ENCODE measurements at places on chromosomes 2 and 18. TPM values are rescaled to one million over a fixed set of nuclear protein-coding genes. Genes with fewer than 3 reads are reported as not detected.

DNA sequence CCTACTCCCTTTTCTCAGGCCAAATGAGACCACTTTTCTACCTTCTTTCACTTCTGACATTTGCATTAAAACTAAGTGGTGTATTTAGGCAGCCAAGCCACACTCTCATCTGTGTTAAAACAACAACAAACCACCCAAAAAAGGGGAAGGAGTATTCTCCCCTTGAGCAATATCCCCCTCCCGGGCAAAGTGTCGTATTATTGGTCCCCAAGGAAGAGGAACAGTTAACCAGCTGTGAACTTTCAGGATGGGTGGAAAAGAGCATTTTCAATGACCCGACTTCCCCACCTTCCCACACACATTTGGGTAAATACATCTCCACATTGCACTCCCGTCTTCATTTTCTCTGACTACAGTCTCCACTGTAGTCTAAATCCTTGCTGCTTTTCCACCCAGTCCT, 44.3 kb downstream of the FEZ2 start:
- DNase-seq: no peak

GRCh38 chr2:45816272-45816671, 164.8 kb downstream of the PRKCE start:
- DNase-seq: no peak

GRCh38 chr2:115684345-115684744, 1241.9 kb downstream of the DPP10 start:
- no peak for DNase-seq

DNA sequence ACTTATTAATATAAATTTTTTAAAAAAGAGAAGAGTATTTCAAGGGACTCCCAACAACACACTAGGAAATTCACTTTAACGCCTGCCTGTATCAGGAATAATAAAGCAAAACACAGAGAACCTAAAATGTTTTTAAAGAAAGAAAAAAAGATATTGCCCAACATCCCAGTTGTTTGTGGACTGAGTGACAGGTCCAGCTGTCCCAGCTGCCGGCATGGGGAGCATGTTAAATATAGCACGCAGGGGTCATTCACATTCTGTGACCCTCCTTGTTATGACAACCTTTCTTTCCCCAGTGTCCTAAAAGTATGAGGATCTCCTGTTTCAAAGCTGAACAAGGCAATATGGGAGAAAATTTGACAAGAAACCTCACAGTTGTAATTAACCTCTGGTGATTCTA, 4.4 kb downstream of the KLHL41 start:
- no peak for DNase-seq

DNA sequence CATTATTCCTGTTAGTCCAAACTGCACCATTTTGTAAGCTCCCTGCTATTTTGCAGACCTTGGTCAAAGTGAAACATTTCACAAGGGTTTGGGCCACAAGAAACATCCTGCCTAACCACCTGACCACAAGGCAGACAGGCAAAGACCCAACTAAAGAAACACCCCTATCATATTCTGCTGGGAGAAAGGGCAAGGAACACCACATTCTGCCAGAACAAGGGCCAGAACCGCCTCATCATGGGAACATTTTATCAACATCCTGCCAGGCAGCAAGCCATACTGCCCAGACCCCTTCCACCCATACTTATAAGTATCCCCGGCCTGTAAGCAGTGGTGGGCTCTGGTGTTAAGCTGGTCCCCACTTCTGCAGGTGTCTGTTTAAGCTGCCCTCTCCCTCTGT, 12.0 kb upstream of the RAB31 start:
- no peak for DNase-seq

GRCh38 chr18:55783921-55784320, 195.9 kb upstream of the TCF4 start:
- no peak for DNase-seq

GRCh38 chr2:126449677-126450076, 206.3 kb upstream of the GYPC start:
- DNase-seq: no peak

DNA sequence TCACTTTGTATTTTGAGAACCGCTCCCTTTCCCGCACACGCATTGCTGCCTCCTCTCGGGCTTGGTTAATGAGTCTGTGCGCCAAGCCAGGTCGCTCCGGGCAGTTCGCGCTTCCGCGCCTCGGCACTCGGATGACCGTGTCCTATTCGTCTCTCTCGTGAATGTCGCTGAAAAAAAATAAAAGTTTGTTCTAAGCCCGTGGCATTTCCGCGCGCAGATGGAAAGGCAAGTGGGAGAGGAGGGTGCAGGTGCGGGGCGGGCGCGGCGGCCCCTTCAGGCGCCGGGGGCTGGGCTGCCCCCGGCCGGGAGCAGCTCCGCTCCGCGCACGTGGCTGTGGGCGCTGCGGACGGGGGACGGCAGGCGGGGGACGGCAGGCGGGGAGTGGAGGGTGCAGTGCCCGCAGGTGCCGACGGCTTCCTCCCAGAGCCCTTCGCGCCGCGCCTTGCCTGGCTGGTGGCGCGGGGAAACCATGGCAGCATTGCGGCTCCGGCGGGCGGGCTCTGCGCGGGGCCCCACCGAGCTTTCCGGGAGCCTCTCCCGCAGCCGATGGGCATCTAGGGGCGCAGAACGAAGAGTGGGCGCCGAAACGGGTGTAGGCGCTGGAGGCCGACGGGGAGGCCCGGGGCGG, 159.6 kb upstream of the SIX2 start:
- DNase-seq: no peak

DNA sequence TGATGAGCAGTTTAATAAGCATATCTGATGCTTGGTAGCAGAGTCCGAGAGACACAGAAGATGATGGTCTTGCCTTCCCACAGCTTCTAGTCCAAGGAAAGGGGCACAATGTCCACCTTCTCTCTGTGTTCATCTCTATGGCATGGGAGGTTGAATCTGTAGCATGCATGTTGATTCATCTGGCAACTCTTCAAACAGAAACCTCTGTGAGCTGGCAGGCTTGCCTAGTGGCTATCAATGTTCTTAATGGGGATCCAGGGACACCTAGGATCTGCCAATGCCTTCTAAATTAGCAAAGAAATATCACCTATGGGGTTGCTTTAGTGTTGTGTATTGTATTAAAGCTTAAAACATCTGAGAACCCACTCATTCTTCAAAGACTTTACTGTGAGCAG, 170.8 kb downstream of the INO80D start:
- no peak for DNase-seq

DNA sequence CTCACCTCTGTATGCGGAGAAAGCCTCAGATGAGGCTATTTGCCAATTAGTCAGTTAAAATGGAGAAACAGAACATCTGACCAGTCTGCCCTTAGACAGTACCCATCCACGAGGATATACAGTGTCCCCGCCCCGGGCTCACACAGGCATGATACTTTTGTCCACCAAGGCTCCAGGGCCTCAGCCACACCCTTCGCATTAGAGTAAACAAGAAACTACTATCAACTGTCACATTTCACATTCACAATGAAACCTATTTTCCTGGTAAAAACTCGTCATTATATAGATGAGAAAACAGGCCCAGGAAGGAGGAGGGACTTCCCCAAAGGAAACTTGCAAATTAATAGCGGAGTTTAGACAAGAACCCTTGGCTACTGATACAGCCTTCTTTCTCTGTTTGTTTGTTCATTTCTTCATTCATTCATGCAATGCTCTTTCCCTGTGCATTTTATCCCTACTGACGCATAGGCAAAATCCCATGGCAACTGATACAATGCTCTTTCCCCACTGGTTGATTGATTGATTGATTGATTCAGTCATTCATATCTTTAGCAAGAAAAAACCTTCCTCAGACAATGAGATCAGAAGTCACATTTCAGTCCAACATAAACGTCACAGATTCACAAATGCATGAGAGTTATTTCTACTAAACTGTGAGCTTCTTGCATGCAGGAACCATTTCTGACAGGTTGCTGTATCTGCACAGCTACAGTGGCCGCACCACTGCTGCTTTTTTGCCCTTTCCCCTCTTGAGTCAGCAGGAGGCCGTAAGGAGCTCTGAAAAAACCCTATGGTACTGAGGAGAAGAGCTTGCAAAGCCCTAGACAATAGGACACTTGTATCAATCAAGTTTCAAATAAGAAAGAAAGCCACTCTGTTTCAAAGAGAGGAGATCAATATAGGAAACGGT, 777.1 kb downstream of the RNF144A start:
- DNase-seq: no peak

GRCh38 chr18:10894501-10894900, 254.9 kb downstream of the PIEZO2 start:
- no peak for DNase-seq

DNA sequence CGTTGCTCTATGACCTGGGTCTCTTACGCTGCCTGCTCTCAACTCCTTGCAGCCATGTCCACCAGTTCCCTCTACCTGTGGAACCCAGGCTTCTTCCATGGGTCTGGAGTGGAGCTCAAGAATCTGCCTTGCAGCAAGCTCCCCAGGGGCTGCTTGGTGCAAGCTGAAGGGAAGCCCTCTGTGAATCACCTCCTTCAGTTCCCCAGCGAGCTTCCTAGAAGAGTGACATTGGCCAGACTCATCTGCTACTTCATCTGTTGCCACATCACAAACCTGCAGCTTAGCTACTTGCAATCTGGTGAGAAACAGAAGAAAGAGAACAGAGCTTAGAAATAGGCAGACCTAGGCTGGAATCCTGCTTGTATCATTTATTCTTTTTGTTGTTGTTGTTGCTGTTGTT, 9.8 kb upstream of the EFR3B start:
- no peak for DNase-seq

GRCh38 chr2:240873805-240874714, 5.4 kb downstream of the AGXT start:
- DNase-seq: peak; percentile 69

DNA sequence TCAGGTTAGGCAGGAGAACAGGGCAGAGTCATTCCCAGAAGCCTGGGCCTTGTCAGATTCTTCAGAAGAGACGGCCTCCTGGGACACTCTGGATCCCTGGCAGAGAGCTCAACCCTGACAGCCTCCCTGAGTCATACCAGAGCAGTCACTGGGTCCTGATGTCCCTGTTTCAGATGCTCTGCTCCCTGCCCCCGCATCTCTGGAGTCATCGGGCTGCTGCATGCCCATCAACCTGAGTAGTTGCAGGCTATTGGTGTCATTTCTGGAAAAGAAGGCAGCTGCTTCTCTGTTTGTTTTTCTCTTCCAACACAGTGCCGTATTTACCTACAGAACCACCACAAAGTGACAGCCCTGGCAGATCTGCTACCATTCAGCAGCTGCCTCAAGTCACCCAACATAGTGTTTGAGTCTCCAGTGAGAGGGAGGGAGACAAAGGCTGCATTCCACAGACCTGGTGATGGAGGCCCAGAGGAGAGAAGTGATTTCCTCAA, 145.1 kb downstream of the B3GNT2 start:
- no peak for DNase-seq

GRCh38 chr2:29527947-29528346, 393.4 kb downstream of the ALK start:
- no peak for DNase-seq

DNA sequence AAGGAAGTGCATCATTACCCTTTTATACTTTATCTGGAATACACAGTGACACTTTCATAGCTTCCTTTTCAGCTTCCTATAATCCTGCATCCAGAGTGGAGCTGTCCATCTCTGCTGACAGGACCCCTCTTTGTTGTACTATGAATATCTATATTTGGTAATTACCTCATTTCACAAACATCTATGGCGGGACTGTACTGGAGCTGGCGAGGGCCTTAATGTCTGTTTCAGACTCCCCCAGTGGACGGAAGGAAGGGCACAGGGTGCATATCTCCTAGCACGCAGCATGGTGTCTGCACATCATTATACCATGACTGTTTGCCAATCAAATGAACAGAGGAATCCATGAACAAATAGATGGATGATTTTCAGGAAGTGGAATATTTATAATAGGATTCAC, 142.3 kb downstream of the SOX11 start:
- DNase-seq: no peak

- DNase-seq: no peak
Observed at GRCh38 chr18:68504441-68505177, 210.3 kb downstream of the TMX3 start.

DNA sequence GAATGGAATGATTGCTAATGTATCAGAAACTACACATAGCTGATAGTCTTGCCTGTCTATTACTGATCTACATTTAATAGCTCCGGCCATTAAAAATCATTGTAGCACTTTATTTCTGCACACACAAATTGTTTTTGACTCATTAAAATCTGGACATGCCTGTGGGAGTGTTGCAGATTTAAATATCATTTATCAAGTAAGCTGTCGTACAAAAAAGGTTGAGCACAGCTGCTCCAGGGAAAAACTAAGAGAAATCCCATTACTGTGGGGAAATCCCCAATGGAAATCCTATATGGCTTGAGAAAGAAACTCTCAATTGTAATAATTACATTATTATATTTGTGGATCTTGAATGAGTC, 99.6 kb upstream of the CERS6 start:
- DNase-seq: peak; percentile 43

Gene FNDC4
- 14.2 TPM for polyA plus RNA-seq

Gene AKAIN1
- polyA plus RNA-seq: not detected

Gene CRYGA
- polyA plus RNA-seq: not detected

Gene DBI
- polyA plus RNA-seq: 155 TPM

Gene DSG4
- polyA plus RNA-seq: not detected

Gene DCDC2C
- polyA plus RNA-seq: not detected

Gene C1GALT1C1L
- 2.1 TPM for polyA plus RNA-seq

Gene PLCL1
- 15.3 TPM for polyA plus RNA-seq

Gene E2F6
- polyA plus RNA-seq: 18.0 TPM

Gene GCA
- 36.1 TPM for polyA plus RNA-seq

Gene ICA1L
- 22.0 TPM for polyA plus RNA-seq

All from left lung (tissue), 14 donors.